Amniotic stem cell (primary cell): ENCODE measurements at places on chromosomes 7 and 10.

DNA sequence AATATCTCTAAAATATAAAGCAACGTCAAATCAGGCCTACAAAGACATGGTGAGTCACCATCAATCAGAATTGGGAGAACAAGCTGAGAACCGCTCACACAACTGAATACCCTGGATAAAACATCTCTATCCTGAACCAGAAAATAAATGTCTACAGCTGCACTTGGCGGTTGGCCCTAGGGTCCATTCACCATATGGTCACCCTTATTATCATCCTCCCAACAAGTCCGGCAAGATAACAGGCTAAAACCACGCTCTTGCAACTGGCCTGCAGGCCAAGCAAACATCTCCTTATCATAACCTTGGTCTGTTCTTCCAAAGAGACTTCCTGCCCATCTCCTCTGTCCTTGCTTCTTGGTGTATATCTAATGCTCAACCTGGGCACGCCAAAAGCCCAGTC is 310.7 kb downstream of the CALN1 start:
- no peak for DNase-seq

GRCh38 chr10:74558897-74559296 is 267.5 kb upstream of the KAT6B start:
- no peak for DNase-seq

GRCh38 chr7:69603351-69603750 is 5.1 kb downstream of the AUTS2 start:
- no peak for DNase-seq

DNA sequence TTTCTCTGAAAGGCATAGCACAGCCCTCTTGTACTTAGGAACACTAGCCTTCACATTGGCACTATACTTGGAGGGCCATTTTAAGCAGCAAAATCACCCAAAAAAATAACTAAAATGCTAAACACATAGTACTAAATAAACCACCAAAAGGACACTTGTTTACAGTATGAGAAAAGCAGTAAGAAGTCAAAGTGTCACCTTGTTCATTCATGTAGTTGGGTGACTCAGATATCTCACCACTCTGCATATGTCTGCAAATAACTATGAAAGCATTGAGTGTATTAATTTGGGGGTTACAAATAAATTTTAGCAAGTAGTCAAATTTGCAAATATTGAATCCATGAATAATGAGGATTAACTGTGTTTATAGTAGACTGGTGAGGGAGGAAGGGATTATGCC is 107.6 kb downstream of the ELAPOR2 start:
- DNase-seq: no peak

DNA sequence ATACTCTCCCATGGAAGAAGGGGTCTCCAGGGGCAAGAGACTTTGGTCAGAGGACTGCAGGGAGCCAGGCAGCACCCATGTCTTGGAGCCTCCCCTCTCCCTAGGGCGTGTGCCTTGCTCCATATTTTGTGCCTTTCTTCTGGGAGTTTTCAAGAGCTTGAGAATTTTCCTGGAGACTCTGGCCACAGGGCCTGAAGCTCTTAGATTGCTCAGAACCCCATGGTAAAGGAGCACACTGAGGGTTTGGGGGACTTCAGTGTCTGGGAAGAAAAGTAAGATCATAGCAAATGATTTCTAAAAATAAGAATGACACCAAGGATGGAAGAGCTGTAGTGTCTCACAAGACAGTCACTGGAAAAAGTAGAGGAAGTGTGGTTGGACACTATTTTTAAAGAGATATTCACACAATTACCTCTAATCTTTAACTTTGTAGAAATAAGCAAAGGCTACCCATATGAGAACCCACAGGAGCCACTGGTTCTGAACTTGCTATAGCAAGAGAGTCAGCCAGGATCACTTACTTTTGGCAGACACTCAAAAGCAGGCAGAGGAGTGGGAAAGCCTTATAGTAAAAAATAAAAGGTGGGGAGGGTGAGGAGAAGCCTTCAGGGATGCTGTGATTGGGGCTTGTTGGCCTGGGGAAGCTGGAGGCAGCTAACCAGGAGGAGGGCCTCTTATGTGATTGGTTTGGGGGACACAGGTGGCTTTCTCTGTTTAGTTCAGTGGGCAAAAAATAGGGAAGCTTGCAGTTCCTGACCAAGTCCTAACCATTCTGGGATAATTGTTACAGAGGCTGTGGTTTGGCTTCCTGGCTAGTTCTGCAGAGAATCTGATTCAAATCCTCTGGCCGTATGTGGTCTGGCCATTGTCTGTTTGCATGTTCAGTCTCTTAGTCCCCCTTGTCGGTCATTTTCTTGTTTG is 5.1 kb upstream of the CSGALNACT2 start:
- DNase-seq: no peak

GRCh38 chr10:124626759-124627380 is 117.3 kb downstream of the FAM53B start:
- DNase-seq: no peak

- no peak for DNase-seq
Observed at GRCh38 chr10:83678850-83679249, 460.5 kb upstream of the GHITM start.

DNA sequence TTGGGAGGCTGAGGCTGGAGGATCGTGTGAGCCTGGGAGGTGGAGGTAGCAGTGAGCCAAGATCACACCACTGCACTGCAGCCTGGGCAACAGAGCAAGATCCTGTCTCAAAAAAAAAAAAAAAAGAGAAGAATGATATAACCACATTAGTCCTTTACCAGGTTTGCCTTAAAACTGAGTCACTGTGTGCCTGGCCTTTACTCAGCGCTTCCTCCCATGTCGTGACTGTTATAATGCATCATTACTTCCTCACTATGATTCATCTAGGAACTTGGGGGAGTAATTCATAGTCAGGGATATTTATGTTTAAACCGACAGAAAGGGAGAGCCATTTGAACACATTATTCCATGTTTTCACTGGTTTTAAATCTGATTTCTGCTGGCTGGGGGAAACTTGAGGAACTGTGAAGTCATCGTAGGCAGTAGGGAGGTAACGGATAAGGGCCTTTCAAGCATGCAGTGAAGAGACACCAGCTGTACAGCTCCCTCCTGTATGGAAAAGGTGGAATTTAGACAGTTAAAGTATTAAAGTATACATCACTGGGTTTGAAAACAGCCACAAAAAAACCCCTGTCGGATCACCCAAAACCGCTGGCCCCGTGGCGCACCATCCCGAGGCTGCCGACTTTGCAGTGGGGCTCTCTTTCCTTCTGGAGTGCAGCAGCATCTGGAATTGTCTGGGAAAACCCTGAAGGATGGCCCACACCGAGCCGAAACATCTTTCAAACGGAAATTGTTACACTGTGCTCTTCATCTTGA is 119.8 kb downstream of the NKX6-2 start:
- peak; percentile 56 for DNase-seq

GRCh38 chr7:15491361-15491760 is 70.5 kb downstream of the AGMO start:
- DNase-seq: no peak

DNA sequence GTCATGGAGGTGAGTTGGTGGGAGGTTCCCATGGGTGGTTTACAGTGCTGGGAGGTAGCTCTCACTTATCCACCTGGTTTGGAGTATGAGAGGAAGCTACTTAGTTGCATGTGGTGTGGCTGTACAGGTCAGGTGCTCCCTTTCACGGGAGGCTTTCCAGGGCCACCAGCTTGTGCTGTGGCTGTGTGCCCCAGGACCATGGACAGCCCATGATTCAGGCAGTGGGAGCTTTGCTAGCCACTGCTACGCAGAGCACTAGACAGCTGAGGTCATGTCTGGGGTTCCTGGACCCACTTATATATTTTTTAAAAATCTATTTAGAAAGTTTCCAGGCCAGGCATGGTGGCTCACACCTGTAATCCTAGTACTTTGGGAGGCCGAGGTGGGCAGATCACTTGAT is 42.5 kb upstream of the KCNMA1 start:
- no peak for DNase-seq

DNA sequence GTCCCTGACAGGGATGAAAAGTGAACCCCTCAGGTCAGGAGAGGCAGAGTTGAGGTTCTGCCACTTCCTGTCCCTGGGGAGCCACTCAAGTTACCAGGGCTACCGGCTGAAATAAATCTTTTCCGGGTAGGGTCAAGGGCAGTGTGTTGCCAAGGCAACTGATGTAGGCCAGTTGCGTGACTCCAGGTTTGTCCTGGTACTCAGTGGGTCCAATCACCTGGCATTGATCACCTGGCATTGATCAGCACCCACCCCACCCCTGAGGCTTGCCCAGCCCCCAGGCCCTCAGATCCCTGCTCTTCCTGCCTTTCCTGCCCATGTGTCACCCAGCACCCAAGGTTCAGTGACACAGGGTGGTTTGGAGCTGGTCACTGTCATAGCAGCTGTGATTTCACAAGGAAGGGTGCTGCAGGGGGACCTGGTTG is 5.9 kb downstream of the SAP25 start:
- DNase-seq: no peak

GRCh38 chr7:23546897-23547572 is 15.3 kb upstream of the TRA2A start:
- DNase-seq: peak; percentile 71

DNA sequence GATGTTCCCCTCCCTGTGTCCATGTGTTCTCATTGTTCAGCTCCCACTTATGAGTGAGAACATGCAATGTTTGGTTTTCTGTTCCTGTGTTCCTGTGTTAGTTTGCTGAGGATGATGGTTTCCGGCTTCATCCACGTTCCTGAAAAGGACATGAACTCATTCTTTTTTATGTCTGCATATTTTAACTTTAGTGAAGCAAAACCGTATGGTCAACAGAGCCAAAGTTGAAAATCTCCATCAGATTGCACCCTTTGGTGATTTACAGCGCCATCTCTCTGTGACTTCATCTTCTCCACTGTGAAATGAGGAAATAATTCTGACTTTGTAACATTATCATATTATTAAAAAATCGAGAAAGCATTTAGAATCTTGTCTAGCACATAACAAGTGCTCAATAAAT is 132.3 kb upstream of the PLXDC2 start:
- DNase-seq: no peak

DNA sequence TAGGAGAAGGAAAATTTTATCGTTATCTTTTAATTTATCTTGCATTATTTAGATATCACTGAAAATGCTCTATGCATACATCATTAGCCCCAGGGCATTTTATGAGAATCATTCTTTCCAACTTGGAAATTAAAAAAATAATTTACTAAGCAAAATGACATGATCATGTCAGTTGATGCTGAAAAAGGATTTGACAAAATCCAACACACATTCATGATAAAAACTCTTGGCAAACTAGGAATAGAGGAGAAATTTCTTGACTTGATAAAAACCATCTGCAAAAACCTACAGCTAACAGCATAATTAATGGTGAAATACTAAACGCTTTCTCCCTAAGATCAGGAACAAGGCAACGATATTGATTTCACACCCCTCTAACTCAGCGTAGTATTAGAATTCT is 40.2 kb upstream of the RSU1 start:
- no peak for DNase-seq

GRCh38 chr10:30812018-30812851 is 182.7 kb upstream of the LYZL2 start:
- DNase-seq: no peak

- DNase-seq: no peak
Observed at GRCh38 chr7:43289826-43290225, 177.4 kb downstream of the HECW1 start.

DNA sequence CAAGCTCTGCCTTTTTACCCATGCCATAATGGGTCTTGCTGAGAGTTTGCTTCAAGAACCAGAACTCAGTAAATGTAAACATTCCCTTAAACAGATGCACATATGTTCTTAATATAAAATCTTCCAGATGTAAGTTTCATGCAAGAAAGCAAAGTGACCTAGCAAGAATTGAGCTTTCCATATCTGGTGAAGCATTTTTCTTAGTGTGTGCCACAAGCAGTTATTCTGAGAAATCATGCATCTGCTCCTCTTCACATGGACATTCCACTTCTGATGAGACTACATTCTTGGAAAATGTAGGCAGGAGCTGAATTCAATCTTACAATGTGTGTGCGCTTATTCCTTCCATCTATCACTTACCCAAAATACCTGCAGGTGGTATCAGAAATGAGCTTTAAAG is 227.8 kb upstream of the LRRTM3 start:
- no peak for DNase-seq

- no peak for DNase-seq
Observed at GRCh38 chr7:77558284-77558967, 21.3 kb downstream of the PTPN12 start.

- no peak for DNase-seq
Observed at GRCh38 chr7:30562498-30562897, 32.2 kb upstream of the GARS1 start.

GRCh38 chr10:3534433-3534832 is 250.6 kb downstream of the KLF6 start:
- no peak for DNase-seq

DNA sequence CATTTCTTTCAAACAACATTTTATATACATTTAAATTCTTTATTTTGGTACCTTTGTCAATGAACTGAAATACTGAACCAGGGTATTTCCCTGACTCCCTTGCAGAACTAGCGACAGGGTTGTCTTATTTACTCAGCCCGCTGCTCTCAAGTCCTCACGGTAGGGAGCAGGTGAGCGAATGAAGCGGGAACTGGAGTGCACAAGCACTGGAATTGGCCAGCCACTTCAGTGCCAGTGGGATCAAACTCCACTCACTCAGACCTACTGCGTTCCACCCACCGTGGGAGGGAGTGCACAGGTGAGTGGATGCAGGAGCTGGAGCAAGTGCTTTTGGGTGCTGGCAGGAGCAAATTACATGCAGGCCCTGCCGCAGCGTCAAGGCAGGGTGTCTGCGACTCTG is 28.1 kb upstream of the NEUROD6 start:
- no peak for DNase-seq

- DNase-seq: no peak
Observed at GRCh38 chr10:122878799-122879338, 512 bp downstream of the FAM24B start.

DNA sequence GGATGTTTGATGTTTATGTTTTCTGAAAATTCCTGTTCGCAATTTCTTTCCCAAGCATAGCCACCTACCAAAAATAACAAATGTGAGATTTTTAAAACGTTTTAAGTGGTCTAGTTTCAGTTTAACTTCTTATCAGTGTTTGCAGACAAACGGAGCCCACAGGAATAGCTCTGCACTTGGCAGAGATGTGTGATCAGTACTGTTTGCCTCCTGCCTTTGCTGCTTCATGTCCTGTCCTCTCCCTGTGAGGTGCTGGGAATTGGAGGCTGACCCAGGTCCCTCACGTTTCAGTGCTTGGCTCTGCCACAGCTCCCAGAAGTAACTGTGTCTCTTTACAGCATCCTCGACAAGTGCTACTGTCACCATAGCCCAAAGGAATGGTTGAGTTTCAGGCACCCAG is 1.2 kb downstream of the UCN3 start:
- no peak for DNase-seq

GRCh38 chr7:5477126-5477525 is 53.5 kb upstream of the TNRC18 start:
- DNase-seq: no peak

- DNase-seq: no peak
Observed at GRCh38 chr7:50331564-50332208, 27.2 kb downstream of the IKZF1 start.
